Fibroblast of skin of left biceps (primary cell): ENCODE measurements at places on chromosomes 6 and 20.

GRCh38 chr6:147782302-147782701 lies 273.8 kb downstream of the SAMD5 start:
- no peak for DNase-seq

GRCh38 chr6:168042426-168043192 lies 36.4 kb downstream of the FRMD1 start:
- DNase-seq = no peak

DNA sequence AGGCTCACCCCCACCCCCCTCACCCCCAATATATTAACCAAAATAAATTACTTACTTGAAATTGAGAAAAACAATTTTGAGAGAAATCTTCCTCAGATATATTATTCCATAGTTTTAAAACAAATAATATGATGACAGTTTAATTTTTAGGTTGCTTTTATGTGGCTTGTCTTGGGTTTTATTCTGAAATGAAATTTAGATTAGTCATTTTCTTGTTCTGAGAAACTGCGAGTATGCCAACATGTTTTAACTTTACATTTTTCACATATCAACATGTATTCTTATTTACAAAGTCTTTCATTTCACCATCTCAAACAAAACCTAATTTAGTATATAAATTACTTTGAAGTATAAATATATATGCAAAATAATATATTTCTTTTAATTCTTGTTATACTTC lies 11.1 kb downstream of the REV3L start:
- DNase-seq = no peak

GRCh38 chr6:41568585-41569384 lies 22.6 kb downstream of the FOXP4 start:
- DNase-seq = no peak

- no peak for DNase-seq
Observed at GRCh38 chr20:24872291-24873024, 76.6 kb upstream of the CST7 start.

DNA sequence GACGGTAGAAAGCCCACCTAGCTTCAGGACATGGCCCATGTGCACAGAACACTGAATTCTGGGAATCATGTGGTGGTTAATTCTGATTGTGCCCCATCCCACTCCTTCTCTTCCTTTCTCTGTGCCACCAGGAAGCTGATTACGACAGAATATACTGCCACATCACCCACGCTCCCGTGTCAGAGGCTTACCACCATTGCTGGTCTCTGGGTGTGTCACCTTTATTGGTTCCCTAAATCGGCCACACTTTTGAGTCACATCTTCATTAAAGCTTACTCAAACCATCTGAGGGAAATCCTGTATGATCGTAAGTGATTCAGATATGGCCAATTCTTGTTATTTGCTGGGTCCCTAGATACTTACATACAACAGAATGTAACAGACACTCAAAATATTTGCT lies 3.1 kb downstream of the TRMT6 start:
- no peak for DNase-seq

DNA sequence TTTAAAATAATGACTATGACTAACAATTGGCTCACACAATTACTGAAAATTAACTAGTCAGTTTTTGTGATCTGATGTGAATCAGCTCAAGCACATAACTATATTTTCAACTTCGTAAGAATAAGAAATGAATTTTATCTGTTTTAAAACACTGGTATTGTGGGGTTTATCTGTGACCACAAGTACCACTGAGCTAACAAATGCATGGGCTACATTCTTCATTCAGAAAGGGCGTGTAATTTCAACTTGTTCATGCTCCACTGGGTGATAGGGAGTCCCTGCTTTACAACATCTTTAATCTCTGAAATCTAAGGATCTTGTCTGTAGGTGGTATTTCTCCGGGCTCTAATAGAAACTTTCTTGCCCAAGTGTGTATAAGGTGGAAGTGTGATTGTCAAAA lies 1311.5 kb upstream of the GJE1 start:
- no peak for DNase-seq

DNA sequence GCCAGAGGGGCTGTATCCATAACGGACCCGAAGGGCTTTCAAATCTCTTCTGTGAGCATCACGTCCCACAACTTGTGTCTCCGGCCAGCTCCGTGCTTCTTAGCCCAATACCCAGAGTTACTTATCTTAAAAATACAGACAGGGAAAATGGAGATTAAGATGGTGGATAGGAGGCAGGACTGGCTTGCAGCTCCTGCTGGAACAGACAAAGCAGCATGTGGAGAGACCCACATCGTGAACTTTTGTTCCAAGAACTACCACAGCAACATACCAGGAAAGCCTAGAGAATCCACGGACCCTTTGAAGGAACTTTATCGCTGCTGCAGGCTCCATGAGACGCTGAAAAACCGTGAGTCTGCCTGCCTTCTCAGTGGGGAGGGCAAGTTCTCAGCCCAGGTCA lies 113.7 kb downstream of the RNASET2 start:
- DNase-seq = no peak

GRCh38 chr6:18493382-18493891 lies 106.3 kb downstream of the RNF144B start:
- no peak for DNase-seq

DNA sequence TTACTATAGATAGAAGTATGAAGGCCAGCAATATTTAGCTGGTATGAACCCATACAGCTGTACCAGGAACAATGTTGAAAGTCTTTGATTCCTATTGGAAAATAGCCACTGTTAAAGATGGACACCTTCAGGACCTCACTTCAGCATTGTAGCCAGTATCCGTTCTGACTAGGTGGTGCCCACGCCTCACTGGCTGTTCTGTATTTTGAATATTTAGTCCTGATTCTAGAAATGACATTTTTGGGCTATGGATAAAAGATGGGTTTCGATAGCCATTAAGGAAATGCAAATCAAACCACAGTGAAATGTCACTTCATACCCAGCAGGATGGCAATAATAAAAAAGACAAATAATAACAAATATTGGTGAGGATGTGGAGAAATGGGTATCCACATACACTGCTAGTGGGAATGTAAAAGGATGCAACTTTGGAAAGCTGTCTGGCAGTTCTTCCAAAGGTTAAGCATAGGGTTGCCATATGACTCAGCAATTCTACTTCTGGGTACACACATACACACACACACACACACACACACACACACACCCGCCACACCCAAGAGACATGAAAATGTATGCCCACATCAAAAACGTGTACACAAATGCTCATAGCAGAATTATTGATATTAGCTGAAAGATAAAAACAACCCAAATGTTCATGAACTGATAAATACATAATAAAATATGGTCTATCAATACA lies 56.8 kb downstream of the UTRN start:
- no peak for DNase-seq

DNA sequence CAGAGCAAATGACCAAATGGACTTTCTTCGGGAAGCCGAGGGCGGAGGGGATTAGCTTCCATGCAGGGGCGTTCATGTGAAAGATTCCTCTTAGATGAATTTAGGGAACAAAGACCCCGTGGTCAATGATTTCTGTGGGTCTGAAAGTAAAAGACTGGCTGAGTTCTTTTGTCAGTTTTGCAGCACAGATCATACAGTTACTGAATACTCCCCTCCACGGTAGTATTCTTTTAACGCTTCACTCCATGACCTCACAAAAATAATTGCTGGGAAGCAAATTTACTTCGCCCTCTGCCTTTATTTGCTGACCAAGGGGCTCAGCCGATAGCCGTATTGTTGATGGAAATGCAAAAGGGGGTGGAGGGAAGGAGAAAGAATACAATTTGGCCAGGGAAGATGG lies 86.0 kb upstream of the SALL4 start:
- no peak for DNase-seq

DNA sequence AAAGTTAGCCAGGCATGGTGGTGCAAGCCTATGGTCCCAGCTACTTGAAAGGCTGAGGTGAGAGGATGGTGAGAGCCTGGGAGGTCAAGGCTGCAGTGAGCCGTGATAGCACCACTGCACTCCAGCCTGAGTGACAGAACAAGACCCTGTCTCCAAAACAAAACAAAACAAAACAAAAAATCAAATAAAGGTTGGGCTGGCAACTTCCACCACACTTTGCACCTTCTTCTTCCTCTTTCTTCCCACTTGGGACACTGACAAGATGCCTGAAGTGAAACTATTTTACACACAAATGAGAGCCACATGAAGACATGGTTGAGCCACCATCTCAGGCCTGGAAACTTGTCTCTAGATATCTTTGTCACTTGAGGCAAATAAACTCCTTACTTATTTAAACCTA lies 53.8 kb upstream of the CCDC28A start:
- no peak for DNase-seq
